ENCODE measurements at places on chromosomes 3 and 15. TPM values are rescaled to one million over a fixed set of nuclear protein-coding genes. Genes with fewer than 3 reads are reported as not detected.

Gene GPX1
- 523 TPM for total RNA-seq

Gene CCR9
- total RNA-seq, result not detected

Gene MESP2
- total RNA-seq, result not detected

Gene CEP19
- total RNA-seq, result 5.2 TPM

Gene IL5RA
- total RNA-seq, result not detected

Gene RARRES1
- 2.1 TPM for total RNA-seq

Measured in bladder microvascular endothelial cell (primary cell).